ENCODE measurements at places on chromosomes 4 and X. TPM values are rescaled to one million over a fixed set of nuclear protein-coding genes. Genes with fewer than 3 reads are reported as not detected.

S100G gene
- total RNA-seq, result not detected

GRCh38 chrX:45006002-45006800 is 133.2 kb downstream of the KDM6A start:
- DNase-seq, result no peak

USP17L21 gene
- total RNA-seq, result not detected

- no peak for DNase-seq
These were observed 4.9 kb upstream of the NAF1 start for GRCh38 chr4:163171590-163171989.

GRCh38 chrX:149286940-149287349 is 218.2 kb downstream of the IDS start:
- DNase-seq, result peak; percentile 4
